M059J (cell line): ENCODE measurements at places on chromosomes 7 and 10. TPM values are rescaled to one million over a fixed set of nuclear protein-coding genes. Genes with fewer than 3 reads are reported as not detected.

DNA sequence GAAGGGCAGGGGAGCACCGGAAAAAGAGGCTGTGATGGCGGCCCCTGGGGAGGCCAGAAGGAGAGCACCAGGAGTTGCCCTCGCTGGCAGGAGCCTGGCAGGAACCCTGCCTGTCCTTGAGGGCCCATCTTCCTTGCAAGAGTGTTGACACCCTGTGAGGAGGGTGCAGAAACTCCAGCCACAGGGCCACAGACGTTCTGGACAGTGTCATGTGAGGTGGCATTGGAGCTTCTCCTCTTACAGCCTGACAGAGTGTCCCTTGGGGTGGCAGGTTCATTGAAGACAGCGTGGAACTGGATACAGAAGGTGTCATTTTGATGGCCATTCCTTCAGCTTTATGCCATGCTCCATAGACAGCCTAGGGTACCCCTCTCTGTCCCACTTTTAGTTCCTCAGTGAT is 54.2 kb downstream of the RBM20 start:
- no peak for DNase-seq

ENTPD7 gene
- 10.0 and 17.4 TPM in 2 replicates for total RNA-seq

DNA sequence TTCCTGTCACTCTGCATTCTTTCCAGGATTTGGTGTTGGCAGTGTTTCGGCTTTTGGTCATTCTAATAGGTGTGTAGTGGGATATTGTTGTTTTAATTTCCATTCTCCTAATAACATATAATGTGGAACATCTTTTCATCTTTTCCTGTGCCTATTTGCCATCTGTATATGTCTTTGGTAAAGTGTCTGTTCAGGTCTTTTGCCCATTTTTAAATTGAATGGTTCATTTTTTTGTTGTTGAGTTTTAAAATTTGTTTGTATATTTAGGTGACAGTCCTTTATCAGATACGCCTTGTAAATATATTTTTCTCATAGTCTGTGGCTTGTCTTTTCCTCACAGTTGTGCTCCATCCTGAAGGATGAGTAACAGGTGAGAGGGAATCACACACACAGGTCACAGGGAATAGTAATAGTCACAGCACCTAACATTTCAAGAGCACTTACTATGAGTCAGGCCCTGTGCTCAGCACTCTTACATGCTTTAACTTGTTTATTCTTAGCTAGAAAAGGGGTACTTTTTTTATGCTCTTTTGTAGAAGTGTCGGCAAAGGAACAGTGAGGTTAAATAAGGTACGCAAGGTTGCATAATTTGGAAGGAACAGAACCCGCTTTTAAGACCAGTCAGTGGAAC is 117.1 kb upstream of the GATA3 start:
- no peak for DNase-seq

DGKI gene
- 0.12 and 1.1 TPM in 2 replicates for total RNA-seq

CADPS2 gene
- 5.9 and 11.8 TPM in 2 replicates for total RNA-seq

DNA sequence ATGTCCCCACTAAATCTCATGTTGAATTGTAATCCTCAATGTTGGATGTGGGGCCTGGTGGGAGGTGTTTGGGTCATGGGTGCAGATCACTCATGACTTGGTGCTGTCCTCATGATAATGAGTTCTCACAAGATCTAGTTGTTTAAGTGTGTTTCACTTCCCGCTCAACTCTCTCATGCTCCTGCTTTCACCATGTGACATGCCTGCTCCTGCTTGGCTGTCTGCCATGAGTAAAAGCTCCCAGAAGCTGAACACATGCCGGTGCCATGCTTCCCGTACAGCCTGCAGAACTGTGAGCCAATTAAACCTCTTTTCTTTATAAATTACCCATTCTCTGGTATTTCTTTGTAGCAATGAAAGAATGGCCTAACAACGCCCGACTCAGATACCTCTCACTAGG is 6.2 kb upstream of the PSTK start:
- DNase-seq: no peak

DNA sequence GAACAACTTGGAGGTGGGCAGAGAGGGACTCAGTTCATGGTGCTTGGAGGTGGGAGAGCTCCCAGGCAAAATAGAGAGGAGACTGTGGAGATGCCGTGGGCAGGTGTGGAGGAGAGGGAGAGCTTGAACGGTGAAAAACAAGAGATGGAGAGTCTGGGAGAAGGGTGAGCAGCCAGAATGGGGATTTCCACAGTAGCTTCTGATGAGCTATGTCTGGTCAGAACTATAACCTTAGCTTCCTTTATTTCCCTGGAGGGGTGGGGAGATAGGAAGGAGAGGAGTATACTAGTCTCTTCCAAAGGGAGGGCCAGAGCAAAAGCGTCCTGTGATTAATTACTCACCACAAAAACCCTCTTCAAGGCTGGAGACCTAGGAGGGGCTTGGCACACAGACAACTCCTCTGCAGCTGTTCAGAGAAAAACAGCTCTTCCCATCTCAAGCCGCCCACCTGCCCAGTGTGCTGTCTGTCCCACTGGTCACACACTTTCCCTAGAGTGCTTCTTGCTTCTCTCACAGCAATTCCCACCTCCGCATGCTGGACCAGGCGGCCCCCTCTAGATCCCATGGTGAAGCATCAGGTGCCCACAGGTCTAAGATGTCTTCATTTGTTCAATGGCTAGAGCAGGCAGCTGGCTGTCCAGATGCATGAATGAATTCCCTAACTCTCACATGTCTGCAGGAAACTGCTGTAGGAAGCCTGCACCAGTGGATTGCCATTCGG is 41.9 kb downstream of the TAS2R41 start:
- peak; percentile 2 for DNase-seq

DNA sequence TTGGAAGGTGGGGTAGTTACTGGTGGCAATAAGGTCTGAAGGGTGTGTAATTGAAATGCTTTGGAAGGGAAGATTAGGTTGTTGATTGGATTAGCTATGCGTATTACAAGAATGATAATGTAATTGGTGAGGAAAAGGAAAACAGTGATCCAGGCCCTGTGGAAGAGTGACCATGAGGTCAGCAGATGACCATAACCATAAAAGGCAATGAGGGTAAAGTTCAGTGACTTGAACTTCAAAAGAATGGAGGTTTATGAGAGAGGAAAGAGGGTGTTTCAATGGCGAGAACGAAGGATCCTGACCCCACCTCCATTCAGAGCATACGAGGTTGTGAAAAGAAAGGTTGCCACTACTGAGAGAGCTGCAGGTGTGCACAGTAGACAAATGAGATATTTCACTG is 439.7 kb downstream of the CCSER2 start:
- no peak for DNase-seq

- DNase-seq: peak; percentile 90
These were observed 19.4 kb upstream of the TNS3 start for GRCh38 chr7:47601119-47601880.

DNA sequence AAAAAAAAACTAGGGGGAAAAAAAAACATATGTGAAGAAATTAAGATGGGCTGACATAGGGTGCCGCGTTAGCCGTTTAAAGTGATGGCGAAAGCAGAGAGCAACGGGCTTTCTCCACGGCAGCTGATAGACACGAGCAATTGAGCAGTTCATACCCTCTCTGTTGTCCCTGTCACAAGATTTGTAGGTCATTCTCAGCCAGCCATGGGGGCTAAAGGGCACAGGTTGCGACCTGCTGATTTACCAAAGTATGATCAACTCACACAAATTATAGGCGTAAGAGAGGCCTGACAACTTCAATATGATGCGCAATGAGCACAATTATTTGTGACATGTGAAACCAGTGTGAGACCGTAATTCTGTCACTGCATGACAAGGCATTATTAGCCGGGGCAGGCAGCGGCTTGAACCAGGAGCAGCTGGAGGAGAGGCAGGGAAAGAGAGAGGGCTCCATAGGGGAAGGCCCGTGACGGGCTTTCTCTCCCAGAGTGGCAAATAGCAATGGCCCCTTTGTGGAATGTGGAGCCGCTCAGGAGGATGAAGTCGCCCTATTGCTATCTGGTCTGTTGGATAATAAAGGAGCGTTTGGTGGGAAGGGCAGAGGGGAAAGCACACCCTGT is 195.1 kb upstream of the HABP2 start:
- no peak for DNase-seq
